ENCODE measurements at places on chromosomes 3 and 15.

DNA sequence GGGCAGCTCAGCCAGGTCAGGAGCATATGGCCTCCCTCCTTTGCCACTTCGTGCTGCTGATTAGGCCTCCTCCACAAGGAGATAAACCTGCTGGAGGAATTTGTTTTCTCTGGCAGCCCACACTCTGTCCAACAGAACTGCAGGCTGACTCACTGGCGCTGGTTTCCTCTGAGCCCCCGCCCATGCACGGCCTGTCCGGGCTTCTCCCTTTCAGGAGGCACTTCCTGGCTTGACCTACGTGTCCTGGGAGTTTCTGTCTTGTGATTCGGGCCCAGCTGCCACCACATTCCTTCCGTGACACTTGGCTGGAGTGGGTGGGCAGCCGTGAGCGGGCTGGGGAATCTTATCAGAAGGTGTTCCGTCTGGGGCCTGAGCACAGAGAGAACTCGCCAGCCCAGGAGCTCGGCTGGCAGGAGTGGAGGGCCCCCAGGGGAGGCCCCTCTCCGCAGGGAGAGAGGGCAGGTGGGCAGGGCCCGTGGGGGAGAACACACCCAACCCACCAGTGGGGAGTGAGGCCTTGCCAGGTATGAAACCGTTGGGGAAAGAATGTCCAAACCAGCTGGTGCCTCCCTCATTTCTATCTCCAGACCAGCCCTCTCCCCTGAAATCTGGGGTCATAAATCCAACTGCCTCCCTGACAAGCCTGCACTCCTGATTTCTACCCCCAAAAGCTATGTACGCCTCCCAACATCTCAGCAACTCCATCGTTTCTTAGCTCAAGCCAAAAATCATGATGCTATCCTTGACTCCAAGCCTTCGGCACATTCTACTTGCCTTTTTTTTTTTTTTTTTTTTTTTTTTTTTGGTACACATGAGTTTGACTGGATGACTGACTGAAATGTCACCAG is 110.6 kb upstream of the MEF2A start:
- no peak for DNase-seq

GRCh38 chr15:79953951-79954444 is 17.0 kb downstream of the BCL2A1 start:
- DNase-seq: no peak

DNA sequence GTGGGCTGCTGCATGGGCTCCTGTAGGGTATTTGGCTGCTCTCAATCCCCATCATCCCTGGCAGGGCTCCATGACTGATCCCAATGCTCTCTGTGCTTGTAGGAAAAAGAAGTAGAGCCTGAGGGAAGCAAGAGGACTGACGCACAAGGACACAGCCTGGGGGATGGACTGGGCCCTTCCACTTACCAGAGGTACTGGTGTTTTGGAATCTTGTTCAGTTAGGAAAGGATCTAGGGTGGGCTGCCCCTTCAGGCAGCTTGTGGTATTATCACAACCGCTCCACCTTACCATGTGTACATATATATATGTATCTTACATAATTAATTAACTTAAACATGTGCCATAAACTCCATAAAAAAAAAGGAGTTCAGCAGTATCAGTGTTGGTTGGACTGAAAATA is 1.3 kb downstream of the SLC28A2 start:
- no peak for DNase-seq

GRCh38 chr3:15241341-15241740 is 35.3 kb downstream of the CAPN7 start:
- no peak for DNase-seq
